Stimulated activated CD4-positive, alpha-beta T cell treated with anti-CD3 and anti-CD28 coated beads, Interleukin-4, amount 100 ng/mL, for 1 hour (primary cell): ENCODE measurements at places on chromosomes 11 and 22.

DNA sequence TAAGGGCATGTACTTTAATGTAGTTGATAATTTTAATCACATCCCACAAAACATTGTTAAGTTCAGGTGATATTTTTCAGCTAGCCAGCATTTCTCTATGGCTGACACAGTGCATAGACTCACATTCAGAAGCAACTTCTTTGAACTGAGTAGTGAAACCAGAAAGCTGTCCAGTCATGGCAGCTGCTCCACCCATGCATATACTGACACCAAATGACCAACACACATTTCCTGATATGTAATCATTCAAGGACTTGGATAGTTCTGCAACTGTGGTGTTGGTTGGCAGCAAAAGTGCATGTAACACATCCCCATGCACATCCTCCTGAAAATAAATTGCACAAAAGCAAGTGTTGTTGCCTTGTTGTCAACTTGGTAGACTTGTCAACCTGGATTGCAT lies 39.7 kb downstream of the CALCA start:
- DNase-seq = no peak

GRCh38 chr11:92976681-92977080 lies 7.2 kb downstream of the MTNR1B start:
- DNase-seq = no peak

DNA sequence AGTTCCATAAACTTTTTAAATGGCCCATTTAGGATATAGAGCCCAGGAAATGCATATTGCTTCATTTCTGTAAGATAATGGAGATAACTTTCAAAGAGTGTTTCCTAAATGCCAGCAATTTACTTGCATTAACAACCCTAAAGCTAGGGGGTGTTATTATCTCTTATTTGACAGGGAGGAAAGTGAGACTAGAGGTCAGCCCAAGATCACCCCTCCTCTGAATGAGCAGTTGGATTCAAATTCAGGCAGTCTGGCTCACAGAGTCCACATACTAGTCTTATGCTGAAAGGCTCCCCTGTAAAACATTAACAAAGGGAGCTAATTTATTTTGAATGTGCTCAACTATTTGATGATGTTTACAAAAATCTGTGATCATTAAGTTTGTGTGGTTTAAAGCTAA lies 49.9 kb upstream of the TRIM77 start:
- no peak for DNase-seq

GRCh38 chr11:104222464-104222863 lies 58.5 kb upstream of the PDGFD start:
- no peak for DNase-seq

DNA sequence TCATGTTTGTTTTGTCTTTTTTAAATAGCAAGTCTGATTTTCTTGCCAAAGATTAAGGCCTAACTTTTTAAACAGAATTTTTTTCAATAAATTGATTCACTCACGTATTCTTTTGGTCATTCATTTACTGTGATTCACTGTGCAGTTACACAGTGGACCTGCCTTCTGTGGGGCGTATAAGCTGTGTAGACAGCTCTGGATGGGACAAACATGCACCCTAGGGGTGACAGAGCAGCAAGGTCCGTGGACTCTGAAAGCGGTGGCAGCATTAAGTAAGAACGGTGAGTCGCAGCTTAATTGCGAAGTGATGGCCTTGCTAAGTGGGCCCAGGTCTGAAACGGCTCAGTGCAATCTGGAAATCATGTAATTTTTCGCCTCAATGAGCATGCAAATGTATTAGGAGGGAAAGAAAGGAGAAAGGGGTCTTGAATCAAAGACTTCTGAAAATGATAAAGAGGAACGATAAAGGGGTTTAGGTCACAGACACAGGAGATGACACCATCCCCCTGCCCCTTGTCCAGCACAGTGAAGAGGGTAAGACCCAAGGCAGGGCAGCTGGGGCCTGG lies 113.1 kb downstream of the SPATA19 start:
- no peak for DNase-seq

- DNase-seq = no peak
Measured at GRCh38 chr11:123000721-123001120, 19.1 kb upstream of the BSX start.

GRCh38 chr11:93869830-93870229 lies 19.4 kb upstream of the VSTM5 start:
- DNase-seq = no peak

GRCh38 chr11:1199751-1200610 lies 22.9 kb upstream of the MUC5B start:
- no peak for DNase-seq

DNA sequence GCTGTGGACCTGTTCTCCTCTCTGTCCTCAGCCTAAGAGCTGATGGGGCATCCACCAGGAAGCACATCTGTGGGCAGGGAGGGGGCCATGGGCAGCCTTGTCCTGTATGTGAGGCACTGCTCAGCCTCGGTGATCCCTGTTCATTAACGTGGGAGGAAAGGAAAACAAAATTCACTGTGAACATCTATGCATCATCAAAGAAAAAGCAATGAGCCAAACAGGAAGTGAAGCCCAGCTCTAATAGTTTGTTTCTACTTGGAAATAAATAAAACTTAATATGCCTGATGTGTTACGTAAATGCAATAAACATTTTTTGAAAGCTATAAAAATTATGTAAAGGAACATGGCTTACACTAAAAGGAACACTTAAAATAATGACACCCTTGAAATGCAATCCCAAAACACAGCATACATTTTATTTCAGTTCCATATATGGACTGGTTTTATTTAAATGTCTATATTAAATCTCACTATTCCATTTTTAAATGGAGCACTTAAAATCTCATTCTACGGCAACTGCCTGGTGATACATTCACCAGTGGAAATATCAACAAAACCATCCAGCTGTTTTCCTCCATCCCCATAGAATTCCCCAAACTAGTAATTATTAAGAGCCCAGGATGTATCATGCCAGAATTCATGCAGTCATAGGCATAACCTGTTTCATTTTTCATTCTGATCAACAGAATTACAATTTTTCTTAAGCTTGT lies 78.3 kb downstream of the ZNF280B start:
- no peak for DNase-seq

DNA sequence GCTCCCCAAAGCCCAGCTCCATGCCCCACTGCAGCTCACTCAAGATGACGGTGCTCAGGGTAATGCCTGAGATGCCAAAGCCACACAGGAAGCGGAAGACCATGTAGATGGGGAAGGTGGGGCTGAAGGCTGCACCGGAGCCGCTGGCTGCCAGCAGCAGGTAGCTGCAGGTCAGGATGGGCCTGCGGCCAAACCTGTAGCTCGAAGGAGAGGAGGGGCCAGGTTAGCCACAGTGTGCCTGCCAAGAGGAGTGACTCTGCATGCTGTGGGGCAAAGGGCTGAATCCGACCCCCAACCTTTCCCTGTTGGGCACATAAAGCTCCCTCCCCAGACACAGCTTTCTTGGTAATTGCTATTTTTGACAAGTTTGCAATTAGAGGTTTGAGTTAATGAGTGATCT lies 14.9 kb upstream of the SLC22A6 start:
- no peak for DNase-seq

GRCh38 chr11:120564573-120565311 lies 53.2 kb downstream of the GRIK4 start:
- DNase-seq = peak; percentile 15

- DNase-seq = no peak
Measured at GRCh38 chr11:614021-614622, 1.6 kb downstream of the IRF7 start.
